ENCODE measurements at places on chromosomes 6 and 20. TPM values are rescaled to one million over a fixed set of nuclear protein-coding genes. Genes with fewer than 3 reads are reported as not detected.
A peak's percentile ranks its signal among the peaks of the same experiment; 100 is the strongest.

Gene RMND1
- 20.3 TPM for total RNA-seq

Gene COL19A1
- not detected for total RNA-seq

Gene MEP1A
- total RNA-seq = not detected

Gene OR2H1
- total RNA-seq = not detected

Gene OOEP
- not detected for total RNA-seq

DNA sequence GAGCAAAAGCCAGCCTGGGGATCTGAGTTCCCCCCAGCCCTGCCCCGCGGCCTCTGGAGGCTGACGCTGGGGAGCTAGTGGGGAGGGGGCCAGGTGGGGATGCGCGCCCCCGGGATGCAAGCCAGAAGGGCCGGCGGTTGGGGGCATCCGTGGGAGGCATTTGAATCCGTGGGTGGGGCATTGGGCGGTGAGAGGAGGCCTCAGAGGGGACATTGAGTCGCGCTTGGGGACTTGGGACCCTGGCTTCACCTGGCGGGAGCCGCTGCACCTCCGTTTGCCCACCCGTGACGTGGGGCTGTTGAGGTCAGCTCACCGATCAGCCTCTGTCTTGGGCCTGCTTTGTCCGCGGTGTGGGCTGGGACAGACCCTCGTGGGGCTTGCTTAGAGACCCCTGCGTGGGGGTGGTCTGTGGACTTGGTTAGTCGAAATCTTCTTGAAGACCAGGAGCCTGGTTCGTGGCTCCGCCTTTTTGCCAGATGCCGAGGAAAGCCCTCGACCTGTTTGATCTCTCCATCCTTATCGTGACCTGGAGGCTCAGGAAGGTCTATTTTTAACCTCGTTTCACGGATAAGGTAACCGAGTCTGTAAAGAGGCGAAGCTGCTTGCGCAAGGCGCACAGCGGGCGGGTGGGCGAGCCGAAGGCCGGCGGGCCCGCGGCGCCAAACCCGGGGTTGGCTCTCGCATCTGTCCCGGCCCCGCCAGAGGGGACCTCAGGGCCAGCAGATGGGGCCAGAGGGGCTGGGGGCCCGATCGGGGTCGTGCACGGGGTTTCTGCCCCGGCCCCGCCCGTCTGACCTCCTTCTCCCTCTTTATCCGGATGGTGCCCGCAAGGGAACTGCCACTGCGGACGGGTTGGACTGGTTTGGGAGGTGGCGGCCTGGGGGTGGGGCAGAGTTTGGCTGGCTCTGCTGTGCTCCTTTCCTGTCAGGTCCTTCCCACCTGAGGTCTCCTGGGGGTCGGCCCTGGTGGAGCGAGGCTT is 8.3 kb downstream of the FAM110A start:
- no peak overlapping the region for H3K27ac ChIP-seq
- no peaks in the 10 kb centered on the region for H3K36me3 ChIP-seq
- peaks cover 24% of the 10 kb centered on the region for H3K4me1 ChIP-seq

DNA sequence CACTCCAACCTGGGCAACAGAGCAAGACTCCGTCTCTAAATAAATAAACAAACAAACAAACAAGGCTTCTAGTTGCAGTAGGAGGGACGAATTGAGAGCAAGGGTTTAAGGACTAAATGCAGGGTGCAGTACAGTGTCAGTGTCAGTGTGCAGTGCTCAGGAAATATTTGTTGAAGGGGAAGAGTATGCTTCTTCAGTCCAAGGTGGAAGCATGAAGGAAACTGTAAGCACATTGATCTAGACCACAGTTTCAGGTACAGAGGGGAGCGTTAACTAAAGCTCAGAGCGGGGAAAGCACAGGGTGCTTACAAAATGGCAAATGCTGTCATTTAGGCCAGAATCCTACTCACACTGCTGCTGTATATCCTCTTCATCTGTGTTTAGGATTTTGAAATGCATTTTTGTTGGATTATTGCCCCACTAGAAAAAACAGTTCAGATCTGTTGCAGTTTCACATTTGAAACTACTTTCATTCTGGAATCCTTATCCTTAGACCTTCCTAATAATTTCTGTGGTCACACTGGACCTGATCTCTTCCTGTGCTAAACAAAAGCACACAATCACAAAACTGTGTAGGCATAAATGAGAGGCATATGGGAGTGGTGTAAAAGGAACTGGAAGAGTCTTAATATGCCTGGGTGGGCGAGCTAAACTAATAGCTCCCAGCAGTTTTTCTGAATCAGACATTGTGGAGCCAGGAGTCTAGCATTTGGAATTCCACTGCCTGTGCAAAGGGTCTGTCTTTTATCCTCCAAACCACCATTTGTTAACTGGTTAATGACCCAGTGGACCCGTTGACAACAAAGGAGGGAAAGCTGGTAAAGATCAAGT is 41.4 kb downstream of the CBFA2T2 start:
- peak overlapping the region; percentile 70 for H3K27ac ChIP-seq
- no peaks in the 10 kb centered on the region for H3K36me3 ChIP-seq
- peaks cover 44% of the 10 kb centered on the region for H3K4me1 ChIP-seq
- no peak overlapping the region for H3K4me3 ChIP-seq

- peak; percentile 71 for DNase-seq
- no peaks in the 10 kb centered on the region for H3K27me3 ChIP-seq
- peak overlapping the region; percentile 89 for H3K27ac ChIP-seq
- H3K4me3 ChIP-seq = peak overlapping the region; percentile 78
These were observed 534 bp downstream of the NANP start for GRCh38 chr20:25623225-25623735.

- H3K36me3 ChIP-seq = no peaks in the 10 kb centered on the region
- H3K27me3 ChIP-seq = no peaks in the 10 kb centered on the region
- no peak overlapping the region for H3K27ac ChIP-seq
- no peak for DNase-seq
- H3K4me1 ChIP-seq = no peaks in the 10 kb centered on the region
These were observed 193.4 kb upstream of the PRDM1 start for GRCh38 chr6:105892577-105893262.

DNA sequence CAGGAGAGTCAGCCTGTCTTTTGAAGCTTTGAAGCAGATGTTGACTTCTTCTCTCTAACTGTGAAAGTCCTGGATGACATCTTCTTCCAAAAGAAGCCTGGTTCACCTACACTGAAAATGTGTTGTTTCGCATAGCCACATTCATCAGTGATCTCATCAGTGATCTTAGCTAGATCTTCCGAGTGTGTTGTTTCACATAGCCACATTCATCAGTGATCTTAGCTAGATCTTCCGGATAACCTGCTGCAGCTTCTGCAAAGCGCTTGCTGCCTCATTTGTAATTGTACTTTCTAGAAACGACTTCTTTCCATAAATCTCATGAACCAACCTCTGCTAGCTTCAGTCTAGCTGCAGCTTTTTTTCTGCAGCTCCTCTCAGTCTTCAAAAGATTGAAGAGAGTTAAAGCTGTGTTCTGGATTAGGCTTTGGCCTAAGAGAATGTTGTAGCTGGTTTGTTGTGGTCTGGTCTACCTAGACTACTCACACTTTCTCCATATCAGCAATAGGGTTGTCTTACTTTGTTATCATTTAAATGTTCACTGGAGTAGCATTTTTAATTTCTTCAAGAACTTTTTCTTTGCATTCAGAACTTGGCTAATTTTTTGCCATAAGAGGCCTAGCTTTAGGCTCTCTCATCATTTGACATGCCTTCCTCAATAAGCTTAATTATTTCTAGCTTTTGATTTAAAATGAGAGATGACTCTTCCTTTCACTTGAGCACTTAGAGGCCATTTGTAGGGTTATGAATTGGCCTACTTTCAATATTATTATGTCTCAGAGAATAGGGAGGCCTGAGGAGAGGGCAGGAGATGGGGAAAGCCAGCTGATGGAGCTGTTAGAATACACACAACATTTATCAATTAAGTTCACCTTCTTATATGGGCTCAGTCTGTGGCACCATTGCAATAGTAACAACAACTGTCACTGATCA is 48.7 kb upstream of the EXOC2 start:
- no peak overlapping the region for H3K4me3 ChIP-seq
- H3K27ac ChIP-seq = no peak overlapping the region
- no peaks in the 10 kb centered on the region for H3K4me1 ChIP-seq
- no peak for DNase-seq
- no peaks in the 10 kb centered on the region for H3K27me3 ChIP-seq
- H3K36me3 ChIP-seq = no peaks in the 10 kb centered on the region

GRCh38 chr6:151675746-151676459 is 131.6 kb upstream of the ESR1 start:
- no peak overlapping the region for H3K27ac ChIP-seq
- H3K4me3 ChIP-seq = no peak overlapping the region
- no peak for DNase-seq
- H3K4me1 ChIP-seq = no peaks in the 10 kb centered on the region
- H3K36me3 ChIP-seq = no peaks in the 10 kb centered on the region
